GM06990 (cell line): ENCODE measurements at places on chromosomes 5 and 9.

DNA sequence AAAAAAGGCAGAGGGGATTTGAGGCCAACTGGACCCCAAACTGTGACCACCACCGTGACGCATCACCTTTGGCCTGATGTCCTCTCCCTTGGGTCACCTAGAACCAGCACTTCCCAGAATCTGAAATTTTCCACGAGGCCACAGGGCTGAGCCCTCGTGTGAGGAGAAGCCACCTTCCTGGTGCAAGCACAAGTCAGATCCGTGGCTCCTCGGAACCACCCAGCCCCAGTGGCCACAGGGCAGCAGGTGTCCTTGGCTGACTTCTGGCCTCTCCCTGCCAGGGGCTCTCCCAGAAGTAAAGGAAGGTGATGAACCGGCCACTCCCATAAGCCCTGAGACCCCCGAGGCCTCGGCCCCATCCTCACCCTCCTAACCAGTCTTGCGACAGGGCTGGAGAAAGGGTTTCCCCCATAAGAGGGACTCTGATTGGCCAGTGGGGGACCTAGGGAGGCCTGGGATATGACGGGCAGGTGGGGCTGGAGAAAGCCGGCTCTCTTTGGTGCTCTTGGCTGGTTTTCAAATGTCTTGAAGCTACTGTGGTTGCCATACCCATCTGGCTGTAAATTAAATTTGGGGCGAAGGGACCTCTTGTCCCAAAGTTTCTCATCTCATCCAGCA is 20.9 kb upstream of the HMCN2 start:
- no peak for DNase-seq

- no peak for DNase-seq
Measured at GRCh38 chr9:70481471-70481870, 67.0 kb upstream of the KLF9 start.

DNA sequence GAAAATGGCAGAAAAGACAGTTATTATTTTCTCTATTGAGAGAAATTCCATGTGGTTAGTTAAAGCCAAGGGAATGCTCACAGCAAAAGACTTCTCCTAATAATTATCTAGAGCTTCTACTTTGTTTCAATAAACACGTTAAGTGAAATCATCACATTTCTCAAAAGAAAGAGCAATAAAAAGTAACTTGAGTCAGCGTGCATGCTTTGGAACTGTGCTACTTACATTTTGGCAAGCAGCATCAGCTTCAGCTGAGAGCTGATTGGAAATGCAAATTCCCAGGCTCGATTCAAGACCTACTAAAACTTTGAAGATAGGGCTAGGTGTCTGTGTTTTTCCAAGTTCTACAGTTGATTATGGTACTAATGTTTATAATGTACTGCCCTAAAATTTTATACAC is 132.1 kb downstream of the CDH18 start:
- DNase-seq: no peak

DNA sequence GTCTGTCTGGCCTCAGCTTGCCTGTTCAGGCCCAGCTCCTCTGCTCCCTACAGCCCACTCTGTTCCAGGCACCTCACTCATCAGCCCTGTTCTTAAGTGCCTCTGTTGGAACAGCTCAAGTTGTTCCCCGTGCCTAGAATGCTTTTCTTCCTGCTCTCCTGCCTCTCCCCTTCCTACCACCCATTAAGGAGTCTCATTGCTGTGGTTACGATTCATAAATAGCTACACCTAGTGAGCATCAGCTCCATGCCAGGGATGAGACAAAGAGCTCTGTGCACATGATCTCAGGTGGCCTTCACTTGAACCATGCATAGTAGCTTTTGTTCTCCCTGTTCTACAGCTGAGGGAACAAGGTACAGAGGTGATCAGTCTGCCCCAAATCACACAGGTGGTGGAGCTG is 54.3 kb downstream of the PSD2 start:
- DNase-seq: no peak

DNA sequence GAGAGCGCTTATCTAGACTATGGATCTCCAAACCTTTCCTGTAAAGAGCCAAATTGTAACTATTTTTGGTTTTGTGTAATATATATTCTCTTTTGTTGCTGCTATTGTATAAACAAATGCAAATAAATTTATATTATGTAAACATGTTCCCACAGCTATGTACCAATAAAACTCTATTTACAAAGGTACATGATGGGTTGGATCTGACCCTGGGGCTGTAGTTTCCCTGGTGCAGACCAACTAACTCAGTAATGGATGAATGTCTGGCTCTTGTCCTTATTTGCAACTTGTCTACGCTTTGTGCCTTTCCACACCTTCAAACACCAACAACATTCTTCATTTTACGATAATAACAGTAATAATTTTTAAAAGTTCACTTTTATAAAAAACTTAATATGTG is 27.5 kb upstream of the SPINK14 start:
- DNase-seq: no peak

GRCh38 chr9:34124099-34124498 is 2.4 kb downstream of the DCAF12 start:
- DNase-seq: no peak
